ENCODE measurements at places on chromosomes 2 and 18.

- DNase-seq = no peak
Measured at GRCh38 chr2:17401096-17401495, 117.1 kb downstream of the RAD51AP2 start.

DNA sequence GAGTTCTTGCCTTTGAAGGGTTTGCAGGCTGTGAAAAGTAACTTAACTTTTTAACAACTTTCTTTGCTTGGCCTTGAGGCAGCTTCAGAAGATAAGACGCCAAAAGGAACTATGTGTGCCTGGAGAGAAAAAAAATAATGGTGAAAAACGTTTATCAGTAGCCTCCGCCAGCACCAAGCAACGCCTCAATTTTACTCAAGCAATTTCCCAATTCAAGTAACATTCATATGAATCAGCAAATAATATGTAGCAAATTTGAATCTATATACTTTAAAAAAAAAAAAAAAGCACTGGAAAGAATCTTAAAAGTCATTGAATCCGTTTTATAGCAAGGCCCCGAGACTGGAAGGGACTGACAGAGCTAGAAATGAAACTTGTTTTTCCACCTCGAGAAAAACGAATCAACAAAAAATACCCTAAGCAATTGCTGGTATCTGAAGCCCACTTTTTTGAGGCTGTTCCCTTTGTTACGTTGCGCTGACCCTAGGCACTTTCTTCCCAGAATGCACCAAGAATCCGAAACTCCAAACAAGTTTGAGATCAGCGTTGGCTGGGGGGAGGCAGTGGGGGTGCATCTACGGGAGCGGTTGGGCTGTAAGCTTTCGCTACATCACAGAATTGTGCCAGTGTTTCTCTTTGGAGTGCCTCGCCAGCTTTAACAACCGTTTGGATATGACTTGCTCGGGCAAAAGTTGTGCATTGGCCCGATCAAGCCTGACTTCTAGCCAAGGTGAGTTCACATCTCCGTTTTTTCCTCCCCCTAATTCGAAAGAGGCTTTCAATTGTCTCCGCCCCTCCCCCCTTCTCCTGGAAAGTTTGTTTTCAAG lies 2.7 kb upstream of the TGIF1 start:
- no peak for DNase-seq

- DNase-seq = no peak
Measured at GRCh38 chr18:58054041-58054781, 10.2 kb downstream of the NEDD4L start.

DNA sequence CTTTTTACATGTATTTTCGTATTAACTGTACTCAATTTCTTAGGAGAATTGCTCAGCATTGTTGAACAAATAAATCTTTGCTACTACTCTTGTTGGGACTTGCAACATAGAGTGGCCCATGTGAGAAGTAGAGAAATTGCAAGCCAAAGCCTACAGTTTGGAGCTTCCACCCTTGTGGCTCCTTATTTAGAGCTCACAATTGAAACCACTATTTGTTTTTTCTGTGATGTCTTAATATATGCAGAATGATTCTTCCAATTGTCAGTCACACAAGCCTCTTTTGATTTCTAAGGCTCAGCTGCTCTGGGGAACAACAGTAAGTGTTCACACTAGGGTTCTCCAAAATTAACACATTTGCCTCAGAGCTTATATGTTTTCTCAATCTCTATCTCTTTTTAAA lies 60.2 kb upstream of the GALNT13 start:
- no peak for DNase-seq

DNA sequence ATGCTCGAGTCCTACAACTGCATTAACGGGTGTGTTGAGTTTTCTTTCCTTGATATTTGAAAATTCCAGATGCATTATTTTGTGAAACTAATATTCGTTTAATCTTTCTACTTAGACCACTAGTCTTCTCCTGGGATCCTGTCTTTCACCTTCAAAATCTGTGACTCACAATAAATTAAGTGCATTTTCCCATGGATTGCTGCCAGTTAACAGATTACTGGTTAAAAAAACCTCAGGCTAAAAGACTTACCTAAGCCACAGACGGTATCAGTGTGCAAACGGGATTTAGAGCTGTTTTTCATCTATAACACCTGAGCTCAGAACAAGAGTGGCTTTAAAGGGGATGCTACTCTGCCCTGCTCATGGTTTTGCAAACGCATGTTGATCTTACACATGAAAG lies 10.2 kb downstream of the FECH start:
- no peak for DNase-seq

- no peak for DNase-seq
Measured at GRCh38 chr18:77346208-77346810, 96.7 kb downstream of the GALR1 start.

GRCh38 chr2:74390606-74391005 lies 10.5 kb upstream of the DCTN1 start:
- DNase-seq = no peak

DNA sequence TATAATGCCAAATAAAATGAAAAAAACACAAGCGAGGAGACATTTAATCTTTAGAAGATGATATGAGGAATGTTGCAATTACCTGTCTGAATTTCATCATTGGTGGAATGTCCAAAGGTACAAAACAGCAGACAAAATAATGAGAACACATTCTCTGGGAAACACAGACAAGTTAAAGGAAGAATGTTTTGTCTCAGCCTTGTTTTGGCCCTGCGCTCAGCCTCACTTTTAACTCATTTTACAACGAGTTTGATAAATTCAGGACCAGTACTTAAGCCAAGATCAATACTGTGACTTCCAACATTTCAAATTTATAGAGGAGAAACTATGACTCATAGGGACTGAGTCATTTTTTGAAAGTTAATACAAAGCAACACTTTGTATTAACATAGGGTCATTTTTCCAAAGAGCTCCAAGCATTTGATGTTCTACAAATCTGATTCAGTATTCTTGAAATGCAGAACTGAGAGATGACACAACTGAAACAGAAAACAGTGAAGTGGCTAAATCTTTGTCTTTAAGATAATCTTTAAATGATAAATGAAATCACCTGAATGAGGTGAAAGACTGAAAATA lies 833.2 kb upstream of the CHAC2 start:
- DNase-seq = peak; percentile 67

DNA sequence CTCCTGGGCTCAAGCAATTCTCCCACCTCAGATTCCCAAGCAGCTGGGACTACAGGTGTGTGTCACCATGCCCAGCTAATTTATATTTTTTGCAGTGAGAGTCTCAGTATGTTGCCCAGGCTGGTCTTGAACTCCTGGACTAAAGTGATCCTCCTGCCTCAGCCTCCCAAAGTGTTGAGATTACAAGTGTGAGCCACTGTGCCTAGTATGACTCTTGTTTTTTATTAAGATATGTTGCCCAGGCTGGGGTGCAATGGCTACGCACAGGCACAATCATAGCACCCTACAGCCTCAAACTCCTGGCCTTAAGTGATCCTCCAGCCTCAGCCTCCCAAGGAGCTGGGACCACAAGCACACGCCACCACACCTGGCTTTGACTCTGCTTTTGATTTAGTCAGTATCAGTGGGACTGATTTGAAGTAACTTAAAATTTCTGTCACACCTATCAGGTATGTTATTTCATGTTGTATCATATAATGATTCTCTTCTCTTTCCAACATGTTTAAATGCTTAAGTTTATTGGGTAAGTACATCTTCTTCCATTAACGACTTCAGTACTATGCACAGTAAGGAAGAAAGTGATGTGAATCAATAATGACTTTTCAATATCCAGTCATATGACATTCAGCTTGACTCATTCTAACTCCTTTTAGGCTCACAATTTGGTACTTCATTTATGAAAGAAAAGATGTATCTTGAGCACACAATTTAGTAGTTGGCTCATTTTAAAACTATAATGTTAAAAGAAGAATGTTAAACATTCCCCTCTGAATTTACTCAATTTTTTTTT lies 6.3 kb downstream of the PPP4R3B start:
- no peak for DNase-seq

- no peak for DNase-seq
Measured at GRCh38 chr18:44635546-44635945, 45.1 kb upstream of the SETBP1 start.

GRCh38 chr2:200247494-200247893 lies 59.0 kb upstream of the SPATS2L start:
- DNase-seq = no peak

GRCh38 chr2:235498946-235499812 lies 5.3 kb downstream of the AGAP1 start:
- no peak for DNase-seq

- DNase-seq = no peak
Measured at GRCh38 chr2:231701456-231702373, 6.6 kb upstream of the PTMA start.

- DNase-seq = no peak
Measured at GRCh38 chr2:197140045-197140444, 170.5 kb downstream of the ANKRD44 start.

DNA sequence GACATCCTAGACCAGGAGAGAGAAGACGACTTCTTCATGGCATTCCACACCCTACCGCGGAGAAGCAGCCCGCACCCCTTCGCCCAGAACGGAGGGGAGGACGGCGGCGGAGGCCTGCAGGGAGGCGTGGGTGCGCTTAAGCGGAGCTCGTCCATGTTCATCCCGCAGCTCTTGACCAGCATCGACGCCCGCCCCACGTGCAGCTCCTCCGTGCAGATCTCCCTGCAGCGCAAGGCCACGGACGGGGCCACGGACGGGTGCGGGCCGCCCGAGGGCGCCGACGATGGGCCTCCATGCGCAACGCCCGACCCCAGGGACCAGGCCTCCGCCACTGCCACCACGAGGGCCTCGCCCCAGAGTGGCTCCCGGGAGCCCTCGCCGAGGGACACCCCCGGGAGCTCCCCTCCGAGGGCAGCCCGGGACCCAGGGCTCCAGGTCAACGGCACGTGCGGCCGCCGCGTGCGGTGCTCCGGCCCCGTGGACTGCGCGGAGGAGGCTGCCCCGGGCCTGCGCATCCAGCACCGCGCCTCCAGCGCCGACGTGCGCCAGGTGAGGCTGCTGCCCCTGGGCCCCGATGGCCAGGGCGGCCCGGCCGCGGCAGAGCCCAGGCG lies 211.8 kb downstream of the NEDD4L start:
- no peak for DNase-seq

DNA sequence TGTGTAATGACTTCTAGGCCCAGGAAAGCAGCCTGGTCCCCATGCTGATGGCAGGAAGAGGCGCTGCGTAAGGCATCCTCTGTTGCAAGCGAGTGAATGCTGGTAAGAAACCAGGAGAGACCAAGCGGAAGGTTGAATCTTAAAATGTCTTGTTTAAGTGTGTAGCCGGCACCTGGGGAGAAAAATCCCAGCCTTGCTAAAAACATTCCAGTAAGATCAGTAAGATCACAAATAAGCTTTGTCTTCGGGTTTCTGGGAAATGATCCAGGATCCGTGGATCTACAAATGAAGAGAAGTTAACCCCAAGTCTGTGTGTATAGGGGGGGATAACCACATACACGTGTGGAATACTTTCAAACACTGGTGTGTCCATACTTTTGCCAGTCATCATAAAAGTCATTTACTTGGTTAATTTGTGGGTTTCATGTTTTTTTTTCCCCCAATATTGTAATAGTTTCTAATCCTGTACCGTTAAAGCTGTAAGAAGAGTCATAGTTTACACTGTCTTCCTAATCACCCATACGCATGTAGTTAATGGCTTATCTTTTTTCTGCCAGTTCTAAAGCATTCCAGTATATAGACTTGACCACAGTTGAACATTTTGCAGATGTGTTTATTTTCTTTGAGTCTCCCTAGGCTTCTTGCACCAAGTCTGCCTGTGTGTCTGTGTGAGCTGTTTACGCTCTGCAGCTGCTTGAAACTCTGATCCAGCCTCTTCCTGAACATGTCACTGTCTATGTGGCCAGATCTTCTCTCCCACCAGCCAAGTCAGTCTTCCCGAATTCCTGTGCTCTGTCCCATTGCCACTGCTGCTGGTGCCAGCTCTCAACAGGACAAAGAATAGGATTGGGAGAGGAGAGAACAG lies 135.9 kb upstream of the ARL4C start:
- no peak for DNase-seq

DNA sequence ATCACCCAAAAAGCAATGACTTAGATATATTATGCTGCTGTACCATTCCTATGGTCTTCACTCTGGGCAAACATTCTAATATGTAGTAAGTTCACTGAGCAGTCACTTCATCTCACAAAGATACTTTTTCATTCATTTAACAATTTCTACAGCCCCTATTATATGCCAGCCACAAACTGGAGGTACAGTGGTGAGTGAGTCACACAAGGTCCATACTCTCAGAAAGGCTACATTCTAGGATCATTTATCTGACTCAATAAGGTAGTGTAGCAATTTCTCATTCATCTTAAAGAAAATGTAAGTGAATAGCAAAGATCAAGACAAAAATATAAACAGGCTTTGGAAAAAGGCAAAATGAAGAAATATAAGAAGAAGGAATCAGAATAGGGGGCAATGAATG lies 40.5 kb downstream of the NHEJ1 start:
- no peak for DNase-seq

DNA sequence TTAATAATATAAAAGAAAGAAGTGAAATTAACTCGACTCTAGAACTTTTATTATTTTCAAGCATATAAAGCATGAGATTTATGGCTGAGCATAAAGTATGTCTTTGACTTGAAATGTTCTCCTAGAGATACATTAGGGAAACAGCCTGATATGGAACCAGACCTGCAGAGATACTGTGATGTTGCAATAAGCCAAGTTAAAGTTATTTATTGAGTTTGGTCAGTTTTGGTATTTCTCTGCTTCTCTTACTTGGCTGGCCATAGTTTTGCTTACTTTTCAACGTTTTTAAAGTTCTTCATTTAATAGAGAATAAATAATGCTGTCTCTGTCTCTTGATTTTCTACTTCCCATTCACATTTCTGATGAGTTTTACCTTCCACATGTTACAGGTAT lies 76.0 kb downstream of the GFPT1 start:
- no peak for DNase-seq

- DNase-seq = no peak
Measured at GRCh38 chr18:6406910-6407470, 7.7 kb downstream of the L3MBTL4 start.

DNA sequence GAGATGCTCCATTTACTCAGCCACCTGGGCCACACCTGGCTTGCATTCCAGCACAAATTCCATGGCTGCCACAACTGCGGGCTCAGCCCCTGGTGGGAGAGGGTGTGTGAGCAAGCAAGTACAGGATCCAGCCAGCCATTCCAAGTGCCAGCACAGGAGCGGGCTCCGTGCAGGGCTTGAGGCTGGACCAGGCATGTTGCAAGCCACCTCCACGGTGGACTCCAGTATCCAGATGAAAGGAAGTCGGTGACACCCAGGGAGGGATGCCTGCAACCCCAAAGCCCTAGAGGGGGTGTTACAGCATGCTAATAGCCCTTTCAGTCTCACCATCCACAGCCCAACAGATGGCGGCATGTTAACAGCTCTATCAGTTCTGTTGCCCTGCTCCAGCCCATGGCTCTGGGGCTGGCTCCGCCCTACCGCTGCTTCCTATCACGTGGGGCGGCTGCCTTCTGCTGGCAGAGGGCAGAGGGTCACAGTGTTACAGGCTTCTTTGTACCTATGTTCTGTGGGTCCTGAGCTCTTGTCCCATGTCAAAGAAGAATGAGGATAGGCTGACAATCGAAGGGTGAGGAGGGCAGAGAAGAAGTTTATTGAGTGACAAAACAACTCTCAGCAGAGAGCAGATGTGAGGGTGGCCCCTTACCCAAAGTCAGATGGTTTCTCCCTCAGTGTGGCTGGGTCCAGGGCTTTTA lies 11.7 kb upstream of the GORASP2 start:
- DNase-seq = no peak

Data from Panc1 (cell line).